ENCODE measurements at places on chromosomes 13 and 19.

- DNase-seq, result no peak
Observed at GRCh38 chr19:2806736-2807378, 12.8 kb upstream of the ZNF554 start.

- no peak for DNase-seq
Observed at GRCh38 chr13:84684048-84684662, 801.9 kb upstream of the SLITRK1 start.

DNA sequence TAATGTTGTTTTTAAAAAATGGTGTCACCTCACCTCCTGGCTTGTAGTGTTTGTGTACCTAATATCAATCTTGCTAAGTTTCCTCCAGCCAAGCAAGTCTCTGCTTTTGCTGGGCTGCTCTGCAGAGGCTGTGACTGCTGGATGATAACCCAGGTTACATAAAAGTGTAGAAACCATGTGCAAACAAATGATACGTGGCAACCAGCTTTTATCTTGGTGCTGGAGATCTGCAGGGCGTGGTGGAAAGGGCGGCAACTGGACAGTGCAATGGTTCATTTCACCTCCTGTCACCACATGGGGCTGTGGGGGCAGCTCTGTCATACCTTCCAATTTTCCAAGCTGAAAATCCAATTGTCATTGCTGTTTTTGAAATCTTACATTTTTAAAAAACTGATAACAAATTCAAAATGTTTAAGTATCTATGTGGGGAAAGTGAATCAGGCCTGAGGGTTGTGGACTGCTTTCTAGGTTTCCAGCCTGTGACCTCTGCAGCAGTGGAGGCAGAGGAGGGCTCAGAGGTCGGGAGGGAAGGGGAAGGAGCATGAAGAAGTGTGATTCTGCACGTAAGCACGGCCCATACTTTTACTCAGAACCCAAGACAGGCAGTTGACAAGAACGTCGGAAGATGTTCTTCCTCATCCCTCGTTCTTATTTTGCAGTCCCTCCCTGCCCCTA is 9.7 kb downstream of the GPR42 start:
- DNase-seq, result no peak

- no peak for DNase-seq
Observed at GRCh38 chr19:725461-726089, 16.8 kb downstream of the PALM start.

DNA sequence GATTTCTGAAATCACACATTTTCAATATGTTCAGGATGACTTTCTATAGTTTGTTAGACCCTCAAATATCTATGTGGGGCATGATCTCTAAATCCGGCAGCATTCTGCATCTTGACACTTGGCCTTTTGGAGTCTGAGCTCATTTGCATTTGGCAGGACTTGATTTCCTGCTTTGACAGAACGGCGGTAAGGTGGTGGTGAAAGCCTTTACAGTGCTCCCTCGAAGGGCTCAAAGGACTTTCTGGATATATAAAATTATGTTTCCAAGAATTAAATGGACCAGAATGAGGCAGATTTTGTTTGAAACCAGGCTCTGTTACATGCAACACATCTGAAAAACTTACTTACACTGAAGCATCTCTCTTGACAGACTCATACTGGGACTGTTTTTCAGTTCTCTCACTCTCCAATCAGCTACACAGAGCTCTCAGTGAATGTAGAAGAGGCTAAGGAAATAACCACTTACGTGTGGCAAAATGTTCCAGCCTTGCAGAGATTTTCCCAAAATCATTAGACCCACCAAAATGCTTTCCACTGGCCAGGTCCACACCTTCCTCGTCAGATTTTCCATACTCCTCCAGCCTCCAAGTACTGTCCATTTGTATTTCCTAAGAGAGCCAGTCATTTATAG is 207.2 kb downstream of the SPRY2 start:
- DNase-seq, result no peak

GRCh38 chr13:32087955-32088747 is 56.6 kb downstream of the FRY start:
- DNase-seq, result no peak

Measured in GF-D8 (cell line).